NCI-H2171 treated with DMSO at 0.1 percent for 48 hours (cell line): ENCODE measurements at places on chromosomes 11 and 22.

GRCh38 chr11:9922806-9923205 is 258.9 kb downstream of the SWAP70 start:
- no peak for DNase-seq

- DNase-seq: no peak
Measured at GRCh38 chr11:33222052-33222750, 35.0 kb upstream of the HIPK3 start.

DNA sequence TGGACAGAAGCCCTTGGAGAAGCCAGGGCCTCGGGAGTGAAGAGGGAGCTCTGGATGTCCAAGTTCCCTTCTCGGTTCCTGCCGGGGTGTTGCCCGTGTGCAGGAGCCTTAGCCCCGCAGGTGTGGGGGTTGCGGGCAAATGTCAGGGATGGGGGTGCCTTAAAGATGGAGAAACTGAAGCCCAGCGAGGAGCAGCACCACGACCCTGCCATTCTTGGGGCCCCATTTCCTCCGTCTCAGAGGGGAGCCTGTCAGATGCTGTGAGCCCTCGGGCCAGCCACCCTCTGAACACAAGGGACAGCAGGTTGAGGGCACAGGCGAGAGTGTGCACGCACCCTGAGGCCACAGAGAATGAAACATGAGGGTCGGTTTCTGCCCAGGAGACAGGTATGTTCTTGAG is 6.3 kb downstream of the OSBPL5 start:
- no peak for DNase-seq

DNA sequence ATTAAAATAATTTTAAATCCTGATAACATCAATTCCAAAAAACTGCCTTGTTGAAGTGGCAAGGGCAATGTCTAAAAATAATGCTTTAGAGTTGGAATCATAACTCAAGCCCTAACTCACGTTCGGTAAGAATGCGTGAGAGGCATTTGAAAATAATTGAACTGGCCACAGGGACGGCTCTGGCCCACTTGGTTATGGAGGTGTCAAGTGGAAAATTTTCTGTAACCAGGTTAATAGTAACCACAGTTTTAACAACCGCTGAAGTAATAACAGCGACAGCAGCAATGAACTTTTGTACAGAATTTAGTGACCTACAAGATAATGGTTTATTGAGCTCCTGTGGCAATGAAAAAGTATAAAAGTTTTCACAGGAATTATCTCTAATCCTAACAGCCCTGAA is 79.4 kb downstream of the ETS1 start:
- no peak for DNase-seq

GRCh38 chr11:77515063-77515462 is 41.2 kb upstream of the PAK1 start:
- DNase-seq: no peak

GRCh38 chr11:119907878-119908572 is 179.0 kb upstream of the NECTIN1 start:
- DNase-seq: peak; percentile 75

- DNase-seq: no peak
Measured at GRCh38 chr11:82732348-82732733, 1.3 kb downstream of the FAM181B start.

DNA sequence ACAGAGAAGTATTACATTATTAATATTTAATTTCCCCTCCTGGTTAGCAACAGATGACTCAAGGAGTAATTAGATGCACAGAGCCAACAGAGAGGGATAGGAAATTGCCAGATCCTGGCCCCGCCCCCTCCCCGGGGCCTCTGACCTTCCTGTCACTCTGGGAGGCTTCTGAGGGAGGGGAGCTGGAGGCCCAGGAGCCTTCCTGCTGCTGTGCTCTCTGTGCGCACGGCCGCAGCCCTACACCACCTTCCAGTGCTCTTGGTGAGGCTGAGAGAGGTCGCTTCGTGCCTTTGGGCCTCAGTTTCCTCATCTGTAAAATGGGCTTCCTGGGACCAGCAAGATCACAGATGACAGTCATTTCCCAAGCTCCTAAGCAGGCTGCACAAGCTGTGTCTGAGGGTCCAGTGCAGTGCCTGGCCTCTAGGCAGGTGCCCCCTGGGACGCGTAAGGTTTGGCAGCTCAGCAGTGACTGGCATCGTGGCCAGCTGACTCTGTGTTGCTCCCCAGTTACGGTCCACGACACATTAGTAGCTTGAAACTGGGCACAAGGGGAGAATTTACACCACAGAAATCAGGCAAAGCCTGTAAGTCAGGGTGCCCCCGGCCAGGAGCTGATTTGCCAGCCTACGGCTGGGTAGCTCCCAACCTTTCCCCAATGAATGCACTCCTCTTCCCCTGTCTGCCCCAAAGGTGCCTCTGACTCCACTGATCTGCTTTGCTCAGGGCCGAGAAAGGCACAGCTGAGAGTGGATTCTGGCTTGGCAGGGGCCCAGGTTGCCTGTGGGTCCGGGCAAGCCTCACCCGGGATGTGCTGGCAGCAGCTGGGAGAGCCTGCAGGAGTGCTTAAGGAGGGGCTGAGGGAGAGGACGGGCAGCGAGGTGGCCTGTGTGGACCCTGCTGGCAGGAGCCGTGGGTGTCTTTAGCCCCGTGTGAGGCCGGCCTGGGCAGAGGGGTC is 2.3 kb downstream of the ADORA2A start:
- DNase-seq: peak; percentile 59
